ENCODE measurements at places on chromosomes 4 and X.

DNA sequence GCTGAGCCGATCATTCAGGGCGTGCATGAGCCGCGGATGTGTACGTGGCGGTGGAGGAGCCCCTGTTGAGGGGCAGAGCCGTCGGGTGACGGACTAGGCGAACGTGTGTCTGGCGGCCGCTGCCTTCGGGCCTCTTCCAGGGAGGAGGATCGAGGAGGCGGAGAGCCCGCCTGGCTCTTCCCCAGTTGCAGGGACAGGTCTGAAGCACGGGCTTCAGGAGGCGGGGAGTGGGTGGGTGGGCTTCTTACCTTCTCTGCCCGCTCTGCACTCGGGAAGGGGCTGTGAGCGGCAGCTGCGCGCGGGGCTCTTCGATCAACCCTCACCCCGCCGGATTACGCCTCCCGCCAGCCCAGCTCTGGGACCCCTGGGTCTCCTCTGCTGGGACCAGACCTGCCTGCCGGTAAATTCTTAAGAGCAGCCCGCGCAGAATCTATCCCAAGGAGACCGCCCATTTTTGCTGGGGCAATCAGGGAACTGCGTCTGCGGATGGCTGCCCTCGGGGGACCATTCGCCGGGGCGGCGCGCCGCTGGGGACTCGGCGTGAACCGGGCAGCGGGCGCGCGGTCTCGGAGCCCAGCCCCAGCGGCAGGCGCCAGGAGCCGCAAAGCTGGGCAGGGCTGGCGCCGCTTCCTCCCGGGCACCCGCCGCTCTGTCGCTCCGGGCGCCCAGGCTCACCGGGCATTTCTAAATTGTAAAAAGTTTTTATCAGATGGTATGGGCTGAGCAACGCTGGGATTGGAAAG, 4.9 kb downstream of the PLAC8 start:
- no peak for DNase-seq

- DNase-seq, result no peak
Measured at GRCh38 chr4:164252286-164252685, 501.6 kb upstream of the SMIM31 start.

GRCh38 chr4:110675426-110675825, 52.5 kb upstream of the PITX2 start:
- no peak for DNase-seq

- no peak for DNase-seq
Measured at GRCh38 chrX:48520976-48521352, 644 bp upstream of the EBP start.
